ENCODE measurements at places on chromosomes 11 and 22. TPM values are rescaled to one million over a fixed set of nuclear protein-coding genes. Genes with fewer than 3 reads are reported as not detected.

- no peak for DNase-seq
- no peaks in the 10 kb centered on the region for H3K27me3 ChIP-seq
- no peak overlapping the region for H3K4me3 ChIP-seq
- no peaks in the 10 kb centered on the region for H3K4me1 ChIP-seq
Observed at GRCh38 chr11:17974246-17974645, 38.6 kb downstream of the SERGEF start.

The TSKU gene
- 42.7 TPM for polyA plus RNA-seq

The PLEKHB1 gene
- polyA plus RNA-seq, result 20.8 TPM

DNA sequence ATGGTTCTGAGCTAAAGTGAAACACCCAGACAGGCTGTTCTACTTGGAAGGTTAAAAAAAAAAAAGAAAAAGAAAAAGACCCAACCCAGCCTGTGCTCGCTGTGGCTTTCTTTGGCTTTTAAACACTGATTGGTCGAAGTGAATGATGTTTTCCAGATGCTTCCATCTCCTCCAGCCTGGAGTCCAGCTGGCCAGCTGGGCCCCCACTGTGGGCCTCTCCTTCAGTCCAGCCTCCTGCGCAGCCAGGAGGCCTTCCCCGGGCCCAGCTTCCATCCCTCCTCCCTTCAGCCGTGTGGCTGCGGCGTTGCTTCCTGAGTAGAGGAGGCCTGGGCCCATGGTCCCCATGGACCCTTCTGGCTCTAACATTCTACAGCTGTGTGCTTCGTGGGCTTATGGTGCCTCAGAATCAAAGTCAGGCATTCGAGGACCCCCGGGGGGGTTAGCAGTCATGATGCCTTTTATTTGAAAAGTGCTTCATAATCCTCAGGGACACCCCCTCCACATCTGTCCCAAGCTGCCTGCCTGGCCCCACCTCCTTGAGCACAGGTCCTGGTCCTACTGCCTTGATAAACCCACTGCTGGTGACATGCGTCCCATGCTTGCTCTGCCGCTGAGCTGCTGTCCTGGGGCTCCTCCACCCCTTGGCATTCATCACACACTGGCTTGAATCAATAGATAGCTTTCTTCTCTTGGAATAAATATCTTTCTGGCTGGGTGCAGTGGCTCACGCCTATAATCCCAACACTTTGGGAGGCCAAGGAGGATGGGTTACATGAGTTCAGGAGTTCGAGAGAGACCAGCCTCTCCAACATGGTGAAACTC is 42.2 kb upstream of the FBLN1 start:
- H3K36me3 ChIP-seq, result no peaks in the 10 kb centered on the region
- H3K4me3 ChIP-seq, result no peak overlapping the region
- H3K27ac ChIP-seq, result no peak overlapping the region

The OR1S1 gene
- not detected for polyA plus RNA-seq

The RNF141 gene
- polyA plus RNA-seq, result 19.2 TPM

GRCh38 chr11:65653229-65654225 is 9.2 kb downstream of the RELA start:
- no peaks in the 10 kb centered on the region for H3K27me3 ChIP-seq
- peaks cover 5% of the 10 kb centered on the region for H3K4me1 ChIP-seq
- H3K4me3 ChIP-seq, result peak overlapping the region; percentile 51
- peak; percentile 72 for DNase-seq
- H3K36me3 ChIP-seq, result peaks cover 78% of the 10 kb centered on the region
- peak overlapping the region; percentile 94 for H3K27ac ChIP-seq

DNA sequence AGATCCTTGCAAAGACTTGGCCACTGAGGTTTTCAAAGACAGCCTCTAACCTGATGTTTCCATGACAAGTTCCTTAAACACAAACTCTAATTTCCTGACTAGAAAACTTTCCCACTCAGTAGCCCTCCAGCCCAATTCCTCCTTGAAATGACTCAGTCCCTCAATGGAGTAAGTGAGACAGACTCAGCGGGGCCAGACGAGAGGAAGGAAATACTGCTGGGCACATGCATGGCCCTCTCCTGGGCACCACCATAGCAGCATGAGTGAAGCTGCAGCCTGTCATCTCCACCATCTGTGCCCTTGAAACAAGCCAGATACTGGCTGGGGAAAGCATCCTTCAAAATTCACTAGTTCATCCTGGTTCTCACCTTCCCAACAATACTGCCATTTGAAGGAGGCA is 76.2 kb upstream of the GDPD4 start:
- H3K36me3 ChIP-seq, result peaks cover 15% of the 10 kb centered on the region
- no peak overlapping the region for H3K27ac ChIP-seq
- no peak for DNase-seq
- H3K27me3 ChIP-seq, result no peaks in the 10 kb centered on the region
- H3K4me1 ChIP-seq, result peaks cover 3% of the 10 kb centered on the region

GRCh38 chr11:69683764-69684333 is 8.7 kb upstream of the LTO1 start:
- DNase-seq, result peak; percentile 55
- H3K4me1 ChIP-seq, result no peaks in the 10 kb centered on the region
- H3K36me3 ChIP-seq, result no peaks in the 10 kb centered on the region
- H3K27me3 ChIP-seq, result no peaks in the 10 kb centered on the region
- H3K4me3 ChIP-seq, result no peak overlapping the region
- H3K27ac ChIP-seq, result no peak overlapping the region

The PRR33 gene
- not detected for polyA plus RNA-seq

GRCh38 chr22:19129871-19130270 is 1.2 kb upstream of the TSSK2 start:
- H3K27ac ChIP-seq, result no peak overlapping the region
- peaks cover 6% of the 10 kb centered on the region for H3K36me3 ChIP-seq
- no peak for DNase-seq
- no peak overlapping the region for H3K4me3 ChIP-seq
- no peaks in the 10 kb centered on the region for H3K27me3 ChIP-seq

DNA sequence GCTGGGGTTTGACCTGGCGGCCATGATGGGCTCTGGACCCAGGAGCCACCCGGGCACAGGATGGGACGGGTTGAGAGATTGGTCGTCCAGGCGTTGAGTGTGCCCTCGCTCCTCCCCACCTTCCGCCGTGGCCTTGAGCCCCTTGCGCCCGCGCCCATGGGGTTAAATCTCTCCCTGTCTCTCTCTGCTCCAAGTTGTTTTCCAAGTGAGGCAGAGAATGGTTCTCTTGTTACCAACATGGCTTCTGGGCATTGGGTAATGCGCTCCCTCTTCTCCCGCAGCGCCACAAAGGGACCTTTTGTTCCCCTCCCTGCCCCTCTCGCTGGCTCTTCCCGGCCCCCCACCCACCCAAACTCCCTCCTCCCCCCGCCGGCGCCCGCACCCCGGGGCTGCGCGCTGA is 18.8 kb upstream of the PICK1 start:
- no peak overlapping the region for H3K27ac ChIP-seq
- no peaks in the 10 kb centered on the region for H3K36me3 ChIP-seq
- H3K4me3 ChIP-seq, result no peak overlapping the region
- no peaks in the 10 kb centered on the region for H3K27me3 ChIP-seq

- peak; percentile 26 for DNase-seq
- peak overlapping the region; percentile 7 for H3K27ac ChIP-seq
- H3K4me1 ChIP-seq, result peaks cover 10% of the 10 kb centered on the region
Observed at GRCh38 chr22:42217019-42217751, 53.3 kb downstream of the TCF20 start.

GRCh38 chr11:111761036-111761435 is 5.2 kb downstream of the PPP2R1B start:
- H3K4me3 ChIP-seq, result no peak overlapping the region
- no peak for DNase-seq
- peaks cover 4% of the 10 kb centered on the region for H3K36me3 ChIP-seq
- peaks cover 4% of the 10 kb centered on the region for H3K4me1 ChIP-seq
- H3K27me3 ChIP-seq, result no peaks in the 10 kb centered on the region

The UCP3 gene
- polyA plus RNA-seq, result 0.89 TPM

DNA sequence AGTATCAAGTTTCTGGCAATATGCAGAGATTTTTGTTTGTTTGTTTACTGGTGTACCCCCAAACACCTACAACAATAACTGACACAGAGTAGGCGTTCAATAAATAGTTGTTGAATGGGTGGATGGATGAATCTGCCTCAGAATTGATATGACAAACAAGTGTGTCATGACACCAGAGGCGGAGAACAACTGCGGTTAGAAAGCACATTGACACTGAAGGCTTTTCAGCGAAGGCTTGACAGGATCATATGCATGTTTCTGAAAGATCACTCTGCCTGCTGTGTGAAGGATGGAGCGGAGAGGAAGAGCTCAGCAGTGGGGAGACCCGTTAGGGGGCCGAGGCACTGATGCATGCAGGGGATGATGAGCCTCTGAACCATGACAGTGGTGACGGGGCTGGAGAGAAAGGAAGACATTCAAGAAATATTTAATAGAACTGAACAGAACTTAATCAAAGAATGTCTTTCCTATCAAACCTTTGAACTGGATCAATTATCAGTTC is 108.5 kb upstream of the USP47 start:
- H3K36me3 ChIP-seq, result no peaks in the 10 kb centered on the region
- no peak for DNase-seq

The NTM gene
- not detected for polyA plus RNA-seq

GRCh38 chr11:68938088-68938487 is 34.4 kb downstream of the IGHMBP2 start:
- no peaks in the 10 kb centered on the region for H3K4me1 ChIP-seq
- H3K36me3 ChIP-seq, result peaks cover 93% of the 10 kb centered on the region
- H3K4me3 ChIP-seq, result no peak overlapping the region
- H3K27ac ChIP-seq, result no peak overlapping the region

DNA sequence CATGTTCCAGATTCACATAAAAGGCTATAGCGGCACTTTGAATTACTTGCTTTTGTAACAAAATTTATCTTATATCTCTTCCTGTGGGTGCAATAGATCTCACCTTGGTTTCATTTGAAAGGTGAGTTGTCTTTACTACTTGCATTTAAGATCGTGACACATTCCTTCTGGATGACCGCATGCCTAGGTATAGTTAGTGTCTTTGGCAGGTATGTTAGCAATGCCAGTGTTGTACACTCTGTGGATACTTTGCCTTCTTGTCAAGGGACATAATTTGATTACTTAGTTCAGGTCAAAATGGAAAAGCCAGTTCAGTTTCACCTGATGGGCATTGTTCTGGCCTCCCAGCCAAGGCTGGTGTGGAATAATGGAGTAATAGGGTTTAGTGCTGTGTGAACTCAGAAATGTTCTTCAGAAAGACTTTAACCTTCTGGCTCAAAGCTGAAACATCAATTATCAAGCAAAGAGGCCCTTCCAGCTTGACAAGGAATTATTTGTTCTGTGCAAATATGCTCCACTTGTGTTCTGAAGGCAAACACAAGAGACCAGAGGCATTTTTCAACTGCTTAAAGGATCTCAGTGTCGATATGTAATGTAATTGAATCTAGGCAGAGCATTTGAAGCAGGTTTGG is 64.6 kb downstream of the AMOTL1 start:
- H3K27me3 ChIP-seq, result no peaks in the 10 kb centered on the region
- H3K27ac ChIP-seq, result no peak overlapping the region
- H3K36me3 ChIP-seq, result no peaks in the 10 kb centered on the region
- H3K4me3 ChIP-seq, result no peak overlapping the region
- H3K4me1 ChIP-seq, result no peaks in the 10 kb centered on the region
- no peak for DNase-seq

- H3K27ac ChIP-seq, result no peak overlapping the region
- no peaks in the 10 kb centered on the region for H3K36me3 ChIP-seq
- no peaks in the 10 kb centered on the region for H3K4me1 ChIP-seq
- no peak overlapping the region for H3K4me3 ChIP-seq
- DNase-seq, result no peak
- H3K27me3 ChIP-seq, result no peaks in the 10 kb centered on the region
Observed at GRCh38 chr11:24747275-24748251, 250.7 kb downstream of the LUZP2 start.

The KRTAP5-8 gene
- polyA plus RNA-seq, result 0.13 TPM

- H3K27me3 ChIP-seq, result no peaks in the 10 kb centered on the region
- no peak for DNase-seq
- H3K4me3 ChIP-seq, result no peak overlapping the region
- H3K27ac ChIP-seq, result no peak overlapping the region
- peaks cover 2% of the 10 kb centered on the region for H3K4me1 ChIP-seq
- peaks cover 6% of the 10 kb centered on the region for H3K36me3 ChIP-seq
Observed at GRCh38 chr11:33767624-33768023, 6.7 kb downstream of the FBXO3 start.

GRCh38 chr11:105181100-105181499 is 41.5 kb upstream of the CARD18 start:
- no peak overlapping the region for H3K27ac ChIP-seq
- no peaks in the 10 kb centered on the region for H3K27me3 ChIP-seq
- H3K36me3 ChIP-seq, result no peaks in the 10 kb centered on the region
- H3K4me3 ChIP-seq, result no peak overlapping the region
- peak; percentile 39 for DNase-seq

The APOA1 gene
- 62.3 TPM for polyA plus RNA-seq

The SLC16A8 gene
- polyA plus RNA-seq, result not detected

The XKR3 gene
- polyA plus RNA-seq, result not detected

DNA sequence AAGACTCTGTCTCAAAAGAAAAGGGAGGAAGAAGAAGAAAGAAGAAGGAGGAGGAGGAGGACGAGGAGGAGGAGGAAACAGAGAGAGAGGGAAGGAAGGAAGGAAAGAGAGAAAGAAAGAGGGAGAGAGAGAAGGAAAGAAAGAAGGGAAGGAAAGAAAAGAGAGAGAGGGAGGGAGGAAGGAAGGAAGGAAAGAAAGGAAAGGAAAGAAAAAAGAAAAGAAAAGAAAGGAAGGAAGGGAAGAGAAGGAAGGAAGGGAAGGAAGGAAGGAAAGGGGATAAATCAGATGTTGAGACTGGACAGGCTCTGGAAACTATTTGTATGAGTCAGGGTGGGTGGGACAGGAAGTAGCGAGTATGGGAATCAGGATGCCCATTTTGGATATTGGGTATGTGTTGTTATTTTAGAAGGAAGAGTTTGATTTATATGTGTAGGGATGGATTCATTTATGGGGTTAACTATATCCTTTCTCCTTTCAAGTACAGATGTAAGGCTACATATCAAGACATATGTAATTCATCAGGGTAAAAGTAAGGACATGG is 6.0 kb upstream of the RPL3 start:
- no peak overlapping the region for H3K27ac ChIP-seq
- no peaks in the 10 kb centered on the region for H3K27me3 ChIP-seq
- DNase-seq, result no peak
- H3K4me3 ChIP-seq, result no peak overlapping the region
- no peaks in the 10 kb centered on the region for H3K36me3 ChIP-seq

The MIOX gene
- 0.28 TPM for polyA plus RNA-seq

GRCh38 chr11:64566042-64566914 is 24.7 kb upstream of the SLC22A12 start:
- H3K4me1 ChIP-seq, result no peaks in the 10 kb centered on the region
- DNase-seq, result peak; percentile 51
- no peaks in the 10 kb centered on the region for H3K27me3 ChIP-seq

- no peaks in the 10 kb centered on the region for H3K27me3 ChIP-seq
- no peak overlapping the region for H3K27ac ChIP-seq
- DNase-seq, result no peak
- H3K36me3 ChIP-seq, result no peaks in the 10 kb centered on the region
- H3K4me1 ChIP-seq, result no peaks in the 10 kb centered on the region
Observed at GRCh38 chr11:104765401-104766095, 132.7 kb downstream of the CASP12 start.
